ENCODE measurements at places on chromosomes 4 and X.

DNA sequence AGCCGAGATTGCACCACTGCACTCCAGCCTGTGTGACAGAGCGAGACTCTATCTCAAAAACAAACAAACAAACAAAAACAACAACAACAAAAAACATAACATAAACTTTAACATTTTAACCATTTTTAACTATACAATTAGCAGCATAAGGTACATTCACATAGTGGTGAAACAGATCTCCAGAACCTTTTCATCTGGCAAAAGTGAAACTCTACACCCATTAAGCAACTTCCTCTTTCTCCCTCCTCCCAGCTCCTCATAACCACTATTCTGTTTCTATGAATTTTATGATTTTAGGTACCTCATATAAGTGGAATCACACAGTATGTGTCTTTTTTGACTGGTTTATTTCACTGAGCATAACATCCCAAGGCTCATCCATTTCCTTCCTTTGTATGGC is 103.6 kb downstream of the FAM13A start:
- no peak for DNase-seq

- DNase-seq, result no peak
Measured at GRCh38 chr4:70808151-70808550, 31.5 kb downstream of the GRSF1 start.

- no peak for DNase-seq
Measured at GRCh38 chr4:176387571-176387970, 67.8 kb downstream of the SPCS3 start.

DNA sequence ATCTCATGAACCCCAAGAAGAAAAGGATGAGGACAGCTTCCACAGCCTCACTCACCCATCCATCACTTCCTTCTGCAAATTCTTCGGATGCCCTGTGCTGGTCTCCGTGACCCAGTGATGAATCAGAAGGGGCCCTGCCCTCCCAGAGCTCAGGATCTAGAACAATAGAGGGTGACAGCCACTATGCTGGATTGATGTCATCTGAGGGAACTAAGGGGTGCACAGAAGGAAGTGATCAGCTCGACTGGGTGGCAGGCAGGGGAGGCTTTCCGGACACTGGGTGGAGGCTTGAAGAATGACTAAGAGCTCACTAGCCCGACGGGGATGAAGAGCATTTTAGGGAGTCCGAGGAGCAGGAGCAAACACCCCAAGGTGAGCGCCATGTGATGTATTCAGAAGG is 1.4 kb upstream of the ZNF185 start:
- no peak for DNase-seq

- no peak for DNase-seq
Measured at GRCh38 chrX:105017641-105018040, 202.9 kb downstream of the TEX13A start.

DNA sequence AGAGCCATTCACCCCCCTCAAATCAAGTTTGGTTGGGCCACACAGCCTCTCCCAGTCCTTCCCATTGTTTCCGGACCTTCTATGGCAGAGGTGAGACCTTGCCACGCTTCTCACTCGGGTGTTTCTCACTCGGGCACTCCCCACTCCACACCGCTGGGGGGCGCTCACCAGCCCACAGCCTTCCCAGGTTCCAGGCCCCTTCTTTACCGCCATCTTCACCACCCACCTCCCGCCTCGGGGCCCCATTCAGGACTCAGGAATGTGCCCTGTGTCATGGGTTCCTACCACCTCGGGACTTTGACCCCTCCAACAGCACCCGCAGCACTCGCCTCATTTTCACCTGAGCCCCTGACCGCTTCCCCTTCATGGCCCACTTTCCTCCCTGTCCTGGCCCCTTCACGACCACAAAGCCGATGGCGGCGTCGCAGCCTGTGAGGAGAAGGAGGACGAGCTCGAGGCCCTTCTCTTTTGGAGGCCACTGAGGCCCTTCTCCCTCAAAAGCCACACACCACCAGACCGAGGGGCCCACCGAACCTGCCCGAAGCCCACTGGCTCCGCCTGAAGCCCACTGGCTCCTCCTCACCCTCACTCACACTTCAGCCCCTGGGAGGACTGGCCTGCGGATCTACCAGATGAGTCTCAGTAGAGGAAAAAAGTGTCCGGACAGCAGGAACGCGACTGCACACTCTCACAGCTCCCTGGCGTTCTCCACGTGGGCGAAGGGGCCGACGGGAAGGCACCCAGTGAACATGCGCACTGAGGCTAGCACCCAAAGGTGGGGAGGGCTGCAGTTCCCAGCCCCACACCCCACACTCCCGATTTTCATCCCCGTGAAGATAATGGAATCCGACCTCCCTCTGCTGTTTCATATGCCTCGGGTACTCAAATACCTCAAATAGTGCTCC is at the start of gene PAGE1:
PAGE1 (minus strand) TSS at position 709 of the 905 bp plus-strand sequence. CDS start 1,214 bp downstream, outside the sequence.
- DNase-seq, result no peak

DNA sequence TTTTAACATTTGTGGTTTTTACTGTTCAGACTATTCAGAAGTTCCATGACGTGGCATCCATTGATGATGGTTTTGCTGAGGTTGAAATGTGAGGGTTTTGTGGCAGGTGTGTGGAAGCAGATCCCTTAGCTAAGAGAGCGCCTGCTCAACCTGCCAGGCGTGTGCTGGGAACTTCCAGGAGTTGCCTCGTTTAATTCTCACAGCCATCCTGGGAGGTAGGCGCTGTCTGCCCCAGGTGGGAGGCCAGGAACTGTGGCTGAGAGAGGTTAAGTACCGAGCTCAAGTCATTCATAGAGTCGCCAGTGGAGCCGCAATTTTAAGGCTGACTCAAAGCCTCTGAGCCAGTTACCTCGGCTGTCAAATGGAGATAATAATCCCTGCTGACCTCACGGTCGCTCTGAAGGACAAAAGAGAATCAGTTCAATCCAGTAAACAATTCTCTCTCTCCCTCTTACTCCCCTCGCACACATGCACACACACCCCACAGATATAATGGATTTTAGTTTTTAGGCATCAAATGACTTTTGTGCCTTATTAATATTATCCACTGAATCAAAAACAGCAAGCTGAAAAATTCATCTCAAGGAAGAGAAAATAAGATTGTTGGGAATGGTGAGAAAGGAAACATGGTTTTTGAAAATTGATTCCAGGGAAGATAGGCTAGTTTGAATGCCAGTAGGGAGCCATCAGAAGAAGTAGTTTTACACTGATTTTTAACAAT is 171.3 kb downstream of the PTTG2 start:
- peak; percentile 65 for DNase-seq

DNA sequence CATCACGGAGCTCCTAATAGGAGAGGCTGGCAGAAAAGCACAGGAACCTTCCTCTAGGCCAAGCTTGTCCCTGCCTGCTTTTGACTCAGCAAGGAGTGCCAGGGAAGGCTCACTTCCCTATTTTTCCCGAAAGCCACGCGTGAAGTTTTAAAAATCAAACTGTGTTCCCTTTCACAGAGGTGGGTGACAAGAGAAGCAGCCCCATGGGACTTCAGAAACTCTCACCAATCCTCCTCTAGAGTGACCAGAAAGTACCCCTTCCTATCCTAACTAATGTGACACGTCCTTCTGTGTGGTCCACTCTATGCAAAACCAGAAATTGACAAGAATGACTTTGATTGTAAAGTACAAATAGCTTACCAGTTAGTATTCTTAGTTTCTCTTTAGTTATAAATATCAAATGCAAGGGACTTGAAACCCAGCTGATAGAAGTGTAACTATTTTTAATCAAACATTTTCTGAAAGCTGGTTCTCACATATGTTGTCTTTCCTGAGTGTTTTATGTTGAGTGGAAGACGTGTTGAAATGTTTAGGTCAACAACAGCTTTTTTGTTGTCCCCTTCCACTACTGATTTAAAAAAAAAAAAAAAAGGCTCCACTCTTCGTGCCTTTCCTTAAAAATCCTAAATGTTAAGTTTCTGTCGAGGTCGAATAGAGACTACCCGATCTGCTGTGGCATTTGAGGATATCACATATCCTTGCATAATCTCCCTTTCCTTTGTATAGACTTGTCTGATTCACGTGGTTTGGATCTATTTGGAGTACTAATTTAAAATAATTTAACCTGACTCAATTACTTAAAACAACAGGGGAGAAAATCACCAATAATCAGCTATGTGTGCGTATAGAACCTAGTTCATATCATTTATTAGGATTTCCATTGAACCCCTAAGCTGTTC is 42.1 kb downstream of the NFKB1 start:
- DNase-seq, result no peak

DNA sequence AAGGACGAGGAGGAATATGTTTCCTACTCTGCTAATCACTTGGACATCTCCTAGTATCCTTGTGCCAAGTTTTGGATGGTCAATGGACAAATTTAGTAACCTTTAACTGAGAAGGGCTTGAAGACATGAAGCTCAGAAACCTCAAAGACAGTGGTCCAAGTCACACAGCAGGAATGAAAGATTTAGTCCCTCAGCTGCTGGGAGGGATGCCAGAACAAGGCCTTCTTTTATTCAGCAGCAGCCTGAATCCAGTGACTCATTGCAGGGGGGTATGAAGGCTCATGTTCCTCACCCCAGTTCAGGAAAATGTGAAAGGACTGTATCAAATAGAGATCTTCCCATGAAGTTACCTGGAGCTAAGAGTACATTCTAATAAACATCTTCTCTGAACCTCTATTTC is 214.9 kb upstream of the UGT8 start:
- peak; percentile 55 for DNase-seq

GRCh38 chr4:4575284-4576211 is 33.7 kb upstream of the STX18 start:
- DNase-seq, result peak; percentile 72

- DNase-seq, result no peak
Measured at GRCh38 chr4:95319169-95319568, 229.6 kb downstream of the UNC5C start.

- DNase-seq, result no peak
Measured at GRCh38 chr4:121199742-121200561, 35.8 kb upstream of the TNIP3 start.

DNA sequence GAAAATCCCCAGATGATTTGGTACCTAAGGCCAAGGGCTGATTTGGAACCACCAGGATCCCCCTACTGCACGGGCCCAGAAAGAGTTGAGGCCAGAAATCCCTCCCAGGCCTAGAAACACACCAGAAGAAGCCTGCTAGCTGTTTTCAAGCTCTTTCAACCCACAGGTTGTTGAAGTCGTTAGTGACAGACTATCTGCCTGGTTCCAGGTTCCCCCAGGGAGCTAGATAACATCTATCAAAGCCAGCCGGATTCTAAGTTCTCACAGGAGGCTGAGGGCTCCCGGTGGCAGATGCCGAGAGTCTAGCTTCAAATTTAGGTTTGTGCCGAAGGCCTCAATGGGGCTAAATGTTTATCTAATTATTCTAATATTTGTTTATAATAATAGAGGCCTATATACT is 132.0 kb upstream of the ATP6AP2 start:
- DNase-seq, result no peak

GRCh38 chr4:24013668-24014422 is 124.0 kb upstream of the PPARGC1A start:
- DNase-seq, result no peak

DNA sequence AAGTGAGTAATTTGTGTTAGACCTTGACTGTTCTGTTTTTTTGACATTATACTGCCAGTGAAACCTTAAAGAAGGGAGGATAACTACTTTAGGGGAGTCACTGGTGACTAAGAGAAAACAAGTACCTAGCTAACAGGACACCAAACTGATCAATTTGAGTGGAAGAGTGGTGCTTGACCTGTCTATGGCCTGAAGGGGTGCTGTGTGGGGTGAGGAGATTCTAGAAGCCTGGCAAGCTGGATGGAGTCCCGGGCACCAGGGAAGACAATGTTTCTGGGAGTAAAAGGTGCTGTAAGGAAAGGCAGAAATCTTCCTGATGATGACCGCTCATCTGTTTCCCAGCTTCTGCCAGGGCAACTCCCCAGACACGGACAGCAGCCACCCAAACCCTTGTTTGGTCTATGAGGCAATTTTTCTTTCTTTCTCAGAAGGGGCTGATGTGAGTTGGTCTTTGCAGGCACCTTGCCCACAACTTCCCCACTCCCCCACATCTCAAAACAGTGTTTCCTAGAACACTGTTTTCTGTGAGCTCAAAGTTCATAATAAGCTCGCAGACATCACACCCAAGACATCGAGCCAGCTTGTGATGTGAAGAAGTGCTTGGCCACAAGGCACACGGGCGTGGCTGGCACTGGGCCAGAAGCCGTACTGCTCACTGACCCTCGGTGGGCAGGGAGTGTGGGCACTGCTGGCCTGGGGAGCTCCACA is 4.6 kb downstream of the TXK start:
- no peak for DNase-seq

- no peak for DNase-seq
Measured at GRCh38 chrX:48523682-48524081, 2.1 kb downstream of the EBP start.

GRCh38 chrX:337331-337831 is 18.8 kb upstream of the GTPBP6 start:
- no peak for DNase-seq

GRCh38 chr4:1194010-1194900 is 21.9 kb upstream of the SPON2 start:
- peak; percentile 45 for DNase-seq

GRCh38 chr4:78292341-78292740 is 235.2 kb downstream of the FRAS1 start:
- no peak for DNase-seq
